Stimulated activated naive B cell treated with anti-CD40 and anti-IgM and Interleukin-4, amounts not matched to agents 10 μg/mL and 1 μg/mL and 100 μg/mL, for 72 hours (primary cell): ENCODE measurements at places on chromosomes 4 and X.

GRCh38 chr4:53591372-53591892 lies at the start of gene LNX1:
LNX1 (minus strand) TSS chr4:53591486; CDS start chr4:53574002, 17,484 bp downstream.
- DNase-seq = no peak

DNA sequence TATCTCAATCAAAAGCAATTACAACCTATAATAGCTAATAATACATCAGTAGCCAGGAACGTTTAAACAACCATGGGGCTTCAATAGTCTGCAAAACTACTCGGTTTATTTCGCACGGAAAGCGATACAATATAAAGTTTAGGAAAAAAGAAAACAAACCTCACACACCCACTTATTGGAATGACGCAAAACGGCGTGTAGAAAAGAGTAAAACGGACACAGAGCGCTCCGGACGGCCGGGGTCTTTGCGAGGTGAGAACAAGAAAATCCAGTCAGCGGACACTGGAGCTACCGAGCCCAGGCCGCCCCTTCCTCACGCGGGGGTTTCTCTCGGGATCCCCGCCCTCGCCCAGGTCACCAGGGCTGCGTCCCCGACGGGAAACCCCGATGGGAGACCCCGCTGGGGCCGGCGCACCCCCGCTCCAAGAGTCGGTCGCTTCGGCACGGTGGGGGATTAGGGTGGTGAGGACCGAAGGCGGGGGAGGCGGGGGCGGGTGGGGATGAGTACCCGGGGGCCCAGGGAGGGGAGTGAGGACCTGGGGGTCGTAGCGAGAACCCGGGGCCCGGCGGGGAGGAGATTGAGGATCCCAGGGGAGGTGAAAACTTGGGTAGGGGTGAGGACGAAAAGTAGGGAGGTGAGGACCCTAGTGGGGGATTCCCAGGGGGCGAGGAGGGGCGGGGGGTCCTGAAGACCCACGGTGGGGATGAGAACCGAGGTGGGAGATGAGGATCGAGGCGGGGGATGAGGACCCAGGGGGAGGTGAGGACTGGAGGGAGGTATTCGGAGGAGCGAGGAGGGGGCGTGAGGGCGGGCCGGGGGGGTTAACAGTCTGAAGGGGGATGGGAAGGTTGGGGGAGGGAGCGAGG lies 737 bp downstream of the NELFA start:
- no peak for DNase-seq

DNA sequence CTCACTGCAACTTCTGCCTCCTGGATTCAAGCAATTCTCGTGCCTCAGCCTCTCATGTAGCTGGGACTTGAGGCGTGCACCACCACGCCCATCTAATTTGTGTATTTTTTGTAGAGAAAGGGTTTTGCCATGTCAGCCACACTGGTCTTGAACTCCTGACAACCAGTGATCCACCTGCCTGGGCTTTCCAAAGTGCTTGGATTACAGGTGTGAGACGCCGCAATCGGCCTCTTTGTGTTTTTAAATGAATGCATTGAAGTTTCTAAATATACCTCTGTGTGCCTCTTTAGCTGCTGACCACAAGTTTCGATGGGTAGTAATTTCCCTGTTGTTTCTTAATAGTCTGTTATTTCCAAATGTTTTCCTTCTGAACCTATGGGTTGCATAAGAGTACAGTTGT lies 765.3 kb upstream of the GRIA3 start:
- no peak for DNase-seq

DNA sequence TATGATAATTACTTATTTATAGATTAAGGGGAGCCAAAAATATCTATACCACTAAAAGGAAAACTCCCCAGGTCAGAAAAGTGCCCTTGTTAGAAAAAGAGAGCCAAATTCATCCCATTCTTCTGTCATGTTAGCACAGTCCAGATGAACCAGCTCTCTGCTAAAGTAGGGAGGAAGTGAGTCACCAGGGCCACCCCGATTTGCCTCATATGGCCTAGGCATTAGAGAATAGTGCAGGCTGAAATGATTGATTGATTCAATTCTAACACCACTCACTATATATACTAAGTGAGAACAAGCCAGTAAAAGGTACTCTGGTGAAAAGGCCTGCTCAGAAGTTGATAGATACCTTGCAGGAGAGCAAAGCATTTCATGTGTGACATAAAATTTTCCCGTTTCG lies 94.5 kb downstream of the SRPX start:
- DNase-seq = no peak

DNA sequence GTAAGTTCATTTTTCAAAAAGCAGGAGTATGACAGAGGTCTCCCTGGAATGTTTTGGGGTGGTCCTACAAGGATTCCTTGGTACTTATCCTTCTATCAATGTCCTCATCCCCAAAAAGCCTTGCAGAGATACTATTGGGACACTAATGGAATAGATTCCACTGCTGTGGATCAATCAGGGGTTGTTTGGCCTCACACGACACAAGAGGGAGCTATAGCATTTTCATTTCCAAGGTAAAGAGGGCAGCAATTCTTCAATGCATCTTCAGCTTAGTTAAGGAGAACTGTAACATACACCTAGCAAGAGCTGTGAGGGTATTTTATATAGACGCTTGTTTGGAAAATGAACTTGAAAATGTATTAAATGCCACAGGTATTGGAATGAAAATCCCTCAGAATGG lies 50.9 kb downstream of the USP26 start:
- no peak for DNase-seq

DNA sequence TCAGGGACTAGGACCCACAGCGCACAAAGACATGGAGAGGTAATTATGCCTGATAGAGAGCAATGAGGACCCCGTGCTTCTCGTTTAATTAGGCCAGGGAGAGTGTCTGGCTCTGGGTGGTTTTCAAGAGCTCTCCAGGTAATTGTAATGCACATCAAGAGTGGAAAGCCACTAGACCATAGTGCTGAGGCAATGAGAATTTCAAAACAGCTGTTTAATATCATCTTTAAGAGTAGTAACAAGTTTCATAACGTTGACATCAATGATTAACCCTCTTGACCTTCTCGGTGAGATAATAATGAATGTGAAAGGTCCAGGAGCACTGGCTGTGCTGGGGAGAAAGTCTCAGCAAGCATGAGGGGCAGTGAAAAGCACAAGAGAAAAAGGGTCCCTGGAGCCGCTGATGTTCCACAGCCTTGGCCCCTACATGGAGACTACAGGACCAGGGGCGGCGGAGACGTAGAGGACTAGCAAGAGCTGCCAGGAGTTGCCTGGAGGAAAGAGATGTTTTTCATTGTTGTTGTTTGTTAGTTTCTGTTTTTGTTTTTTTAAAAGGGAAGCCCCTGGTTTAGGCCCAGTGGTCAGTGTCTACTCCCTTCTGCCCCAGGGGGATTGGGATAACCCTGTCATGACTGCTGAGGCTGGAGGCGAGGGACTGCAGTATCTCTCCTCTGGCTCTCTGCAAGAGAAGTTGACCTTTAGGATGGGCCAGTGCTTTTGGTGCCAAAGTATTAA lies 14.8 kb upstream of the CXCR3 start:
- DNase-seq = no peak

DNA sequence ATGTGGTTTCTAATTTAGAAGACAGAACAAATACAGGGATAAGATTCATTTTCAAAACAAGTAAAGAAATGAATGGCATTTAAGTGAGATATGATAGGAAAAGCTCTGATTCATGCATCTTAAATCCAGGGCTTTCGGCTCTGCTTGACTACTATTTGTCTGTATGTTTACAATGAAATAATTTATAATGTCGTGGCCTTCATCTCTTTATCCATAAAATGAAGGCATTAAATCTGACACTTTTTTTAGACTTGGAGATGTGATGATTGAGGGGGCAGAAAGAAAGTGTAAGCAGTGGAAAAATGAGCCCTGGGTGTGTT lies 115.7 kb upstream of the KIT start:
- DNase-seq = no peak

DNA sequence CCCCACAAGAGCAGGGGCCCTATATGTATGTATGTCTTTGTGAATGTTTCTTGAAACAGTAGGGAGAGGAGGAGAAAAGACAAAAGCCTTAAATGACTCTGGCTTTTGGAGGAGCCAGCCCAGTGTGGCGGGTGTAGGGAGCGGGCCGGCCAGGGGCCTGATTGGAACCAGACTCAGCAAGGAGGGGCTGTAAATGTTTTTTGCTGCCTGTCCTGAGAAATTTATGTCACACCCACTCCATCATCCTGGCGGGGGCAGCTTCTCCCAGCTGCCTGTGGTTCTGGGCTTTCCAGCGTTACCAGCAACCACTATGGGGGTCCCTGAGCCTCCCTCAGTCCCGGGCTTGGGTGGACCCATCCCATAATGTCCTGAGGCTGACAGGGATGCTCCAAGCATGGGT lies 130.8 kb downstream of the PJA1 start:
- DNase-seq = no peak

DNA sequence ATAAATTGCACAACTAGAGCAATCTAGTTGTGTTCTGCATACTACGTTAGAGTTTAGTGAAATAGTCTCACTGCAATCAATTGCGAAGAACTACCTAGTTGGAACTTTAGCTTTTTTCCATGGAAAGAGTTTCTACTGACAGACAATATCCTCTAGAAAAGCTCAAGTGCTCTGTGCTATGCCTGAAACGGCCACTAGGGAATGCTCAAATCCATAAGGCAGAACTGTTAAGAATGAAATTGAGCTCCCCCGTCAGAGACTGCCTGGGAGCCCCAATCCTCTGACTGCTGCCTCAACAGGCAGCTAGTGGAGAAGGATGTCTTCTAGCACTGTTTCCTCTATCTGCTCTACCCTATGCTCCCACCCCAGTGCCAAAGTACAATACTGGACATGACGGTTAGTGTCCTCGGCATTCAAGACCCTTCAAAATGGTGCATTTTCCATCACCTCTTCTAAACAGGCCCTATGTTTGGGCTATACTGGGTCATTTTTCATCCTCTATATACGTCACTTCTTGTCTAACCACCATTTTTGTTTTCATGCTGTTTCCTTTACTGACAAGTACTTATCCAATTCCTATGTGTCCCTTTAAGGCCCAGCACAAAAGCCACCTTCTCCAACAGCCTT lies 35.3 kb downstream of the FRMD7 start:
- DNase-seq = peak; percentile 11

DNA sequence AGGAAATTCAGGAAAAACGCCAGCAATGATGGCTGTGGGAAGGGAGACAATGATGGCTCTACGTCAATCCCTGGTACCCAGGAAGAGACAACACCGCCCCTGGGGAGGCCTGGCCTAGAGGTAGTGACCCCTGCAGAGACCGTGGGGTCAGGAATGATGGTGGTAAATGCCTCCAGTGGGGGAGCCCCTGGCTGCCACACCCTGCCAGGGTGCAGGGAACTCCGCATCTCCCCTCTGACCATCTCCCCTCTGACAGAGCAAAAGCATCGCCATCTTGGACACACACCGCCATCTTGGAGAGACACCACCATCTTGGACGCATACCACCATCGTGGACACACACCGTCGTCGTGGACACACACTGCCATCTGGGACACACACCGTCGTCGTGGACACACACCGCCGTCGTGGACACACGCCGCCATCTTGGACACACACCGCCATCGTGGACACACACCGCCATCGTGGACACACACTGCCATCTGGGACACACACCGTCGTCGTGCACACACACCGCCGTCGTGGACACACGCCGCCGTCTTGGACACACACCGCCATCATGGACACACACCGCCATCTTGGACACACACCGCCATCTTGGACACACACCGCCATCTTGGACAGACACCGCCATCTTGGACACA lies 9.9 kb downstream of the ASMTL start:
- DNase-seq = no peak

- DNase-seq = peak; percentile 4
These were observed 578 bp downstream of the DCUN1D4 start for GRCh38 chr4:51843309-51844152.

DNA sequence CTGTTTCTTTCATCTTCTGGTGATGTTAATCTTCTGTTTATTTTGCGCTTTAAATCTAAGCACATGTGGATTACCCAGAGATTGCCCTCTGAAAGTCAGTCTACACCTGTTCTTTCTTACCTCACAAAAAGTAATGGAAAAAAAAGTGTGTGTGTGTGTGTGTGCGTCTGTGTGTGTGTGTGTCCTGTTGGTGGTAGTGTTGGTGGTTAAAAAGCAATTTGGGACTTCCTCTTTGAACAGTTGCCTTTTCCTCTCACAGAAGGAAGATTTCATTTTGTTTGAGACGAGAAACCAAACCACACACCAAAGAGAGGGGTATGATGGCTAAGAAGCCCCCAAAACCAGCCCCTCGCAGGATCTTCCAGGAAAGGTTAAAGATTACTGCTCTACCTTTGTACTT lies at the start of gene STAP1:
STAP1 (plus strand) TSS at position 235 of the 400 bp plus-strand sequence; CDS start at position 318, 83 bp downstream.
- DNase-seq = peak; percentile 51

DNA sequence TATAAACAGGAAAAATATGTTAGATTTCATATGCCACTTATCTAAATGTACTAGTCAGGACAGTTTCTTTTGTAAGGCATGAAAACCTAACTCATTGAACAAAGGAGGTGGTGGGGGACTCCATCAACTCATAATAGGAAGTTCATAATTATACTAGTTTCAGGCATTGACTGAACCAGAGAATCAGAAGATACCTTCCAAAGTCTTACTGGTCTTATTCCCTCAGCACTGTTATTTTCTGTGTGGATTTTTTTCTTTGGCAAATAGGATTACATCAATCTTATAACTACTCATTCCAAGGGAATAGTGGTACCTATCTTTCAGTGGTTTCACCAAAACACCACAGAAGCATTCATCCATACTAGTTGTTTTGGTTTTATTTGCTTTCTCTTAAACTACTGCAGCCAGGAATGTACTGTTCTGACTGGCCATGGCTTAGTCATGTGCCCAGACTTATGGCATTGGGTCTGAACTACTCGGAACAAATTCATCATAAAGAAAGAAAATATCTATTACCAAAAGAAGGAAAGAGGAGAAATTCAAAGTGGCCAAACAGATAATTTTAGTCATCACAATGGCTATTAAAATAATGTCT lies 273.9 kb downstream of the ARAP2 start:
- DNase-seq = no peak

DNA sequence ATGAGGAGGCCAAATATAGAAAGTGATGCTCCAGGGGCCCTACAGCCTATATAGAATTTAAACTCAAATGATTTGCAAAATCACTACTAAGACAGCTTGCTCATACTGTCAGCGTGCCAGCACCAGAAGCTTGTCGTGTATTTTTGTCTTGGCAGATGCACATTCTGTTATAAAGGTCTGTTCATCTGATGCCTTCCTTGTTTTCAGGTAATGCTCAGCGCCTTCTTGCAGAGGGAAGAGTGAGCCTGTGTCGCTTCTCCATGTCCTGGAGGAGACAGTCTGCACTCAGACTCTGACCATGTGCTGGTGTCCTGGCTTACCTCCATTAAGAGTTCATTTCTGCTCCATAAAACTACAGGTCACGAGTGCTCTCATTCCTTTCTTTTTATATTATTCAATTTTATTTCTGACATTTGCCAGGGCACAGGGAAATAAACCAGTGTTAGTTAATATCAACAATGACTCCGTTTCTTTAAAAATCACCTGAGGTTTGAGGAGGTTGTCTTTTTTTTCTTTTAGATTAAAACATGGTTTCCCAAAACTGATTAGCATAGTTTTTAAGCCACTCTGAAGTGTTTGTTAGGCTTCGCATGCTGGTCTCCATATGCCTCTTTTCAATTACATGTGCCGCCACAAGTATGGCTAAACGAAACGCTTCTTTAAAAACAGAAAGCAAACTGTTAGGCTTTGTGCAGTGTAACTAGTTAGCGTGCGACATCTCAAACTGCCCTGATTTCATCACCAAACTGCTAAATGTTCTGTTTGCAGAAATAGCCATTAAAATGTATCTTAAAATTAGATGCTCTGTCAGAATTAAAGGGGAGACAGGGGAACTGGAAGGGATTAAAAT lies 215.2 kb upstream of the GK2 start:
- no peak for DNase-seq
